ENCODE measurements at places on chromosomes 7 and 10.

GRCh38 chr10:42553064-42553407 lies 85.3 kb downstream of the ZNF33B start:
- no peak for DNase-seq

DNA sequence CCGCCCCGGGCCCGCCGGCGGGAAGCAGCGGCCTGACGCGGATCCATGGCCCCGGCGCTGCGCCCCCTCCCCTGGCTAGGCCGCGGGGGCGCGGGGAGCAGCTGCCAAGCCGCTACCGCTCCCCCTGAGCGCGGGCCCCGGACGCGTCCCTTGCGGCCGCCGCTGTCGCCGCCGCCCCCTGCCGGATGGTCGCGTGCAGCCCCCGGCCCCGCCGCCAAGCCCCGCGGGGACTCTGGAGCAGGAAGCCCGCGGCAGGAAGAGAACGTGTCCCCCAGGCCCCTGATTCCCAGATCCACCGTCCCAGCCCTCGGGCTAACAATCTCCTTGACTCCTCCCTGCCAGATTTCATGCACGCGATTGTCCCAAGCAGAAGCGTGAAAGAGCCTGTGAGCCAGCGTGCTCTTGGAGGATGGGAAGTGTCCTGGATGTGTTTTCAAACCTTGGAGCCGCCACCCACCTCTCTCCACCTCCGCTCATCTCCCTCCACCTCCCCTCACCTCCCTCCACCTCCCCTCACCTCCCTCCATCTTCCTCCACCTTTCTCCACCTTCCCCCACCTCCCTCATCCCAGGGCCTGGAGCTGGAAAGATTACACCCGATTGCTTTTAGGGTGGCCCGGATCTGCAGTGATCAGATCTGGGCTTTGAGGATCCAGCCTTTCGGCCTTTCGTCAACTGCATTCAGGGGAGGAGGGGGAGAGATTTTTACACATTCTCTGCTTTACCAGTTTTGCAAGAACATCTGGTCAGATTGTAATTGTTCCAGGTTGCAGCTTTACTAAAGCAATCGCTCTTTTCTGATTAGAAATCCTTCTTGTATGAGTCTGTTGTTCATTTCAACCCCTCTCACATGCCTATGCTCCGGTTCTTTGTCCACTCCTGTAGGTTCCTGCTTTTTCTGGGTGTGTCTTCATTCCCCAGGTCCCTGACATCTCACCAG lies 570 bp upstream of the PRTFDC1 start:
- DNase-seq: peak; percentile 75

DNA sequence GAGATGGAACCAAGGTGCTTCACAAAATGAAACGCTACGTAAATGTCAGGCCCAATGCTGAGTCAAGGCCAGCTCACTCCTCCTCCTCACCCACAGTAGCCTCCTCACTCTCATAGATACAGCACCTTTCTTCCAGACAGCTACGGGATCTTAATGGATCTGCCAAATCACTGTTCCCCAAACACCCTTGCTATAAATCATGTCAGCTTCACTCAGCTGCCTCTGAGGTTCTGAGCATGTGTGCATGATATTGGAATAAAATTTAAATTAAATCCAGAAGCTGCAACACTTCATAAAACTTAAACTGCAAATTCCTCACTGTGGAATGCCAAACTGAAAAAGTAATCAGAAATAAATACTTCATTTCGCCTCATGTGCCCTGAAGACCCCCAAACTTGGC lies 14.7 kb upstream of the CPXM2 start:
- no peak for DNase-seq

GRCh38 chr10:23345861-23346260 lies 1.3 kb upstream of the C10orf67 start:
- peak; percentile 89 for DNase-seq

GRCh38 chr7:107913851-107914250 lies 22.9 kb downstream of the DLD start:
- no peak for DNase-seq

GRCh38 chr7:156179872-156180390 lies 367.7 kb upstream of the SHH start:
- DNase-seq: no peak

- peak; percentile 91 for DNase-seq
These were observed 104.3 kb upstream of the CAV2 start for GRCh38 chr7:116395141-116395791.

DNA sequence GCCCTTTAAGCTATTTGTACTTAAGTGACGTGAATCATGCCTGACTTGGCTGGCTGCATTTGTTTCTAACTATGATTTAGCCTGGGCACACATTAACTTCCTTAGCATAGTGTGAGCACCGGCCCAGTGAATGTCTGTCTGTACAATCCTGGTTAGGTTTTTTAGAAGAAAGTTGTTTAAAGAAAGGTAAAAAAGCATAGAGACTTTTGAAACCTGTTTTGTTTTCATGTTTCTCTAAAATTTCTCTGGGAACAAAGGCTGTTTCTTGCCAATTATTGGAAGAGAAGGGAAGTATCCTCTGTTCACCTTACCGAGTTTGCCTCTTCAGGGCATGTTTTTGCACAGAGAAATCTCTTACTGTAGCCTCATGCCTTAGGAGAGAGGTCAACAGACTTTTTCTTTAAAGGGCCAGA lies 42.9 kb upstream of the MET start:
- no peak for DNase-seq

Measured in EH (cell line).